Right ventricle myocardium inferior (tissue), 1 donor: ENCODE measurements at places on chromosomes 4 and X. TPM values are rescaled to one million over a fixed set of nuclear protein-coding genes. Genes with fewer than 3 reads are reported as not detected.

DKK2 gene
- total RNA-seq, result 1.9 TPM

VGLL1 gene
- not detected for total RNA-seq

POLN gene
- total RNA-seq, result 2.0 TPM

DNAJB14 gene
- total RNA-seq, result 20.3 TPM

DMP1 gene
- total RNA-seq, result not detected

GRCh38 chr4:78845472-78845871, 69.3 kb downstream of the BMP2K start:
- DNase-seq, result no peak

DNA sequence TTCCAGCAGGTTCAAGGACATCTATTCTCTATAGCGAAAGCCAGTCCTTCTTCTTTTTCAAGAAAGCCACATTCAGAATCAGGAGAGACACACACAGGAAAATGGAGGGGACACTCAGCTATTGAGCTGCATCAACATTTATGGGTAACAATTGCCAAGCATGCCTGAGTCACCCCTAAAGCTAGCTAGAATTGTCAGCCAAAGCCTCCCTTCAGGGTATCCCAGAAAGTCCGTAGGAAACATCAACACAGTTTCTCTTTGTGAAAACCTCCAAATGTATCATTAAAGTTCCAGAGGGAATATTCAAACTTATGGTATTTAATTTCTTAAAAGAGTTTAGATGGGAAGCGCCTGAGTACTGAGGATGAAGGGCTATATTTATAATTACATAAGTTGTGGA, 331.1 kb upstream of the SLC7A11 start:
- no peak for DNase-seq

GRCh38 chrX:46260499-46260898, 284.7 kb downstream of the ZNF674 start:
- DNase-seq, result no peak

DNA sequence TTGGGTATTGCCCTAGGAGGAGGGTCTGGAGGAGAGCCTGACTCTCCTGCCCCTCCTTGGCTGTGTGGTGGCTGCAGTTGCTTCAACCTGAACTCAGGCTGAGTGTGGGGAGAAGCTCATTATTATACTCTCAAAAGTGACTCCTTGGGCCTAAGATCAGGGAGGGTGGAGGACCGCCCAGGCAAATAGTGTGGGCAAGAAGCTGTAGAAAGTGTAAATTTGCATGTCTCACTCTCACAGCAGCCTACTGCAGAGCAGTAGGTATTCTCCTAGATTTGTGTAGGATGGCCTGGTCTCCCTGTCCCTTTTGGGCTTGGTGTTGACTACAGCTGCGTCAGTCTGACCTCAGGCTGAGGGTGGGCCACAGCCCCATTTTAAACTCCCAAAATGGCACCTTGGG, 156.1 kb downstream of the ZNF330 start:
- no peak for DNase-seq

GRCh38 chrX:9396930-9397329, 67.9 kb upstream of the TBL1X start:
- no peak for DNase-seq

DNA sequence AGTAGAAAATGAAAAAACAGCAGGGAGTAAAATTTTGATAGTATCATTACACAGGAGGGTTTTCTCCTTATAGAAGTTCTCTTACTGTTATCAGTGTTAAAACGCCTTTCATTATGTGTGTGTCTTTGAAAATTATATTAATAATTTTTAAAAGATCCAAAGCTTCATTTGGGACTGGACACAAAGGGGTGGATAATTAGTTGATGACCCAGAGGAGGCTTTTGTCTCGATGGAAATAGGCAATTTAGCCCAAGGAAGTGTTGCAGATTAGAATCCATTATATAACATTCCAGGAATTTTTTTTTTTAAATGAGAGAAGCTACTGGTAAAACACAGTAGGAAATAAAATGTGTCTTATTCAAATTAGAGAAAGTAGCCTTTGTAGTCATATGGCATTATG, 1339.3 kb downstream of the FSTL5 start:
- no peak for DNase-seq

DNA sequence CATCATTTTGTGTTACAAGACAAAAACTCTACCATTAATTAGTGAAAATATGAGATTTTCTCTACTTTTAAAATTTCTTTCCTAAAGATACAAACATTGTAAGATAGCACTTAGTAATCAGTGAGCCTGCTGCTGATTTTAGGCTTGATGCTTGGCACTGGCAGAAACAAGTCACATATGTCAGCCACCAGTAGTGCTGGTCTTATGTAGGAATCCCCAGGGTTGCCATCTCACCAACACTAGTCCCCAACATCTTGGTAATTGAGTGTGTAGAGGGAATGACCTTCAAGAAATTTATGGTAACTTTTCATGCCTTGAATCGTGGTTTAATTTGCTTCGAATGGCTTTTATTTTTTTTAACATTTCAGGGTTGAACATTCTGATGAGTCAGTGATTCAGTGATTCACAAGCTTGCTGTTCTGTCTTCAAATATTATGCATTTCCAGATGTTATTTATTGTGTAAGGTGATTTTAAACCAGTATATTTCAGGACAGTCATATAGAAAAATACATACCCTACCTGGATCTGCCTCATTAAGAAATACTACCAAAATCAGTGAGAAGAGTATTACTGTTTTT, 11.9 kb downstream of the EXOC1 start:
- no peak for DNase-seq

- DNase-seq, result no peak
Observed at GRCh38 chr4:124903995-124904722, 191.6 kb upstream of the ANKRD50 start.

DNA sequence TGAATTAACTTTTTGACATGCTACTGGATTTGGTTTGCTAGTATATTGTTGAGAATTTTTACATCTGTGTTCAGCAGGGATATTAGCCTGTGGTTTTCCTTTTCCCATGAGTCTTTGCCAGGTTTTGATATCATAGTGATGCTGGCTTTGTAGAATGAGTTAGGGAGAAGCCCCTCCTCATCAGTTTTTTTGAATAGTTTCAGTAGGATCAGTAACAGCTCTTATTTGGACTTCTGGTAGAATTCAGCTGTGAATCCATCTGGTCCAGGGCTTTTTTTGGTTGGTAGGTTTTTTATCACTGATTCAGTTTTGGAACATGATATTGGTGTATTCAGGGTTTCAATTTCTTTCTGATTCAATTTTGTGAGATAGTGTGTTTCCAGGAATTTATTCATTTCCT, 790.4 kb upstream of the GRID2 start:
- DNase-seq, result no peak

- DNase-seq, result peak; percentile 65
Observed at GRCh38 chr4:36351082-36351666, 69.8 kb downstream of the DTHD1 start.
